Effector memory CD8-positive, alpha-beta T cell (primary cell): ENCODE measurements at places on chromosomes 2 and 18.

- DNase-seq, result no peak
- H3K4me1 ChIP-seq, result peaks cover 6% of the 10 kb centered on the region
- H3K4me3 ChIP-seq, result no peak overlapping the region
- H3K27ac ChIP-seq, result peak overlapping the region; percentile 23
- H3K27me3 ChIP-seq, result no peaks in the 10 kb centered on the region
These were observed 32.4 kb downstream of the TMEM87B start for GRCh38 chr2:112087346-112088020.

DNA sequence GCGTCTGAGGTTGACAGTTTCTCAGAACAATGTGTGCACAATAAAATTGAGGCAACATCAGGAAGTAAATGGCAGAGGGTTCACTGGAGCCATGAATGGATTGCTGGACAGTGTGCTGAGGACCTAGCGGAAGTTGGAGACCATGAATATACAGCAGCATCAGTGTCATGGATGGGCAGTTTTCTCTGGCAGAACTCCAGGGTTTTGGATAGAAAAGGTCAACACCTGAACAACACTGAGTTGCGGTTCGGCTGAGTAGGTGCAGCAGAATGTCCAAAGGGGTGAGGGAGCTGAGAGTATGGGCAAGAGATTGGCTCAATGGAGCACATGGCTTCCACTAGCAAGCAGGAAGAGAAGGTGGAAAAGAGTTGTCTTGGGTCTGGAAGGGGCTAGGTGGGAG is 73.7 kb downstream of the DNER start:
- no peak for DNase-seq
- no peaks in the 10 kb centered on the region for H3K4me1 ChIP-seq
- peaks cover 21% of the 10 kb centered on the region for H3K27me3 ChIP-seq
- H3K36me3 ChIP-seq, result no peaks in the 10 kb centered on the region
- H3K4me3 ChIP-seq, result no peak overlapping the region

DNA sequence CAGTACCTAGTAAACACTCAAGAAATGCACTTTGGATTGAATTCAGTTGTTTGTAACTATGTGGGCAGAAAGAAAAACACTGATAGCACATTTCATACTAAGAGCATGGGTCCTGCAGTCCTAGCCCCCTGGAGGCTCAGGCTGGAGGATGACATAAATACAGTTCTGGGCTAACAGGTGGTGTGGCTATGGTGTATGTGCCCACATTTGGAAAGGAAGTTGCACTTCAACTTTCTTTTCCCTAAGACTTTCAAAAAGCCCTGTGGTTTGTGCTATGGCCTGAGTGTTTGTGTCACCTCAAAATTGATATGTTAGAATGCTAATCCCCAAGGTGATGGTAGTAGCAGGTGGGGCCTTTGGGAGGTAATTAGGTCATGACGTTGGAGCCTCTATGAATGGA is 218.2 kb downstream of the CDCA7 start:
- H3K36me3 ChIP-seq, result no peaks in the 10 kb centered on the region
- no peak overlapping the region for H3K4me3 ChIP-seq
- no peaks in the 10 kb centered on the region for H3K4me1 ChIP-seq
- no peak for DNase-seq
- peaks cover 28% of the 10 kb centered on the region for H3K27me3 ChIP-seq
- H3K27ac ChIP-seq, result no peak overlapping the region

GRCh38 chr2:144798034-144798433 is 278.1 kb upstream of the ZEB2 start:
- DNase-seq, result no peak
- no peaks in the 10 kb centered on the region for H3K4me1 ChIP-seq
- H3K27me3 ChIP-seq, result no peaks in the 10 kb centered on the region
- no peak overlapping the region for H3K4me3 ChIP-seq

GRCh38 chr2:80293039-80293438 is 11.5 kb downstream of the LRRTM1 start:
- H3K36me3 ChIP-seq, result no peaks in the 10 kb centered on the region
- H3K27me3 ChIP-seq, result no peaks in the 10 kb centered on the region
- H3K4me1 ChIP-seq, result no peaks in the 10 kb centered on the region
- no peak overlapping the region for H3K4me3 ChIP-seq
- no peak for DNase-seq

- no peaks in the 10 kb centered on the region for H3K27me3 ChIP-seq
- H3K36me3 ChIP-seq, result no peaks in the 10 kb centered on the region
- no peaks in the 10 kb centered on the region for H3K4me1 ChIP-seq
- H3K27ac ChIP-seq, result no peak overlapping the region
These were observed 31.2 kb downstream of the GULP1 start for GRCh38 chr2:188322569-188323551.
